ENCODE measurements at places on chromosomes 16 and 17. TPM values are rescaled to one million over a fixed set of nuclear protein-coding genes. Genes with fewer than 3 reads are reported as not detected.

Gene SMYD4
- total RNA-seq: 32.1 TPM

Gene RNF151
- not detected for total RNA-seq

Gene GAST
- not detected for total RNA-seq

Gene ABCC12
- not detected for total RNA-seq

Gene KRTAP4-1
- 0.49 TPM for total RNA-seq

DNA sequence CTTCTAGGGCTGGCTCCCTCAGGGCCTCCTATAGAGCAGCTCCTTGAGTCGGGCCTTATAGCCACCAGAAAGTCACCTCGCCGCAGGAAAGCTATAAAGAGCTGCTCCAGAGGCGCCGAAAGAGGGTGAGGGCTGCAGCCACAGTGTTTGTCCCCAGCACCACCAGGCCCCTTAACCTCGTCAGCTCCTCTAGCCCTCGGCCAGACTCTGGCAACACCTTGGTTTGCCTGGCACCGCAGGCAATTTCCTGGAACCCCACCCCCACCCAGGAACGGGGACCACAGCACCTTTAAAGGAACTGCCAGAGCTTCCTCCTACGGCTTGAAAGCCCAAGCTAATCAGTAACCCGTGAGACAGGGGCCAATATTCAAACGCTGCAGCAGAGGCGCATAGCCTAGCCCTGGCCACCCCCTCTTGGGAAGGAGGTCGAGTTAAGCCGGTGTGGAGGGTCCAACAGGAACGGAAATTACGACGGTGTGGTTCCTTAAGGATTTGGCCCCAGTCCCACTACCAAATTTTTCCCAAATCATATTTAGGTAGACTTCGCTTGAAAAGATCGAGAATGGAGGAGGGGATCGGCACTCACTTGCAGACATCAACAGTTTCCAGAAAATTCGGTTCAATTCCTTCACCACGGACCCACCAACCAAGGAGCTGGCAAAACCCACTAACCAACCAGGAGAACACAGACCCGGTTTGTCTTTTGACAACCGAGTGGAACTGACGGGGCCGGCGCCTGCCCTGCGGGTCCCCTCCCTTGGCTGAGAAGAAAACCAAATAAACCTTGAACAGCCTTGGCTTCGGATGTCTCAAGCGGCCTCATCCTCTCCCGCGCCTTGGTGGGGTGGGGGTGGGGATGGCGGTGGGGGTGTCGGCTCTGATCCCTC lies 3.0 kb downstream of the HOXB6 start:
- H3K27ac ChIP-seq: no peak overlapping the region
- H3K36me3 ChIP-seq: no peaks in the 10 kb centered on the region
- peak; percentile 77 for DNase-seq
- H3K4me1 ChIP-seq: peaks cover 45% of the 10 kb centered on the region
- H3K4me3 ChIP-seq: peak overlapping the region; percentile 34
- H3K27me3 ChIP-seq: peaks cover 4% of the 10 kb centered on the region

DNA sequence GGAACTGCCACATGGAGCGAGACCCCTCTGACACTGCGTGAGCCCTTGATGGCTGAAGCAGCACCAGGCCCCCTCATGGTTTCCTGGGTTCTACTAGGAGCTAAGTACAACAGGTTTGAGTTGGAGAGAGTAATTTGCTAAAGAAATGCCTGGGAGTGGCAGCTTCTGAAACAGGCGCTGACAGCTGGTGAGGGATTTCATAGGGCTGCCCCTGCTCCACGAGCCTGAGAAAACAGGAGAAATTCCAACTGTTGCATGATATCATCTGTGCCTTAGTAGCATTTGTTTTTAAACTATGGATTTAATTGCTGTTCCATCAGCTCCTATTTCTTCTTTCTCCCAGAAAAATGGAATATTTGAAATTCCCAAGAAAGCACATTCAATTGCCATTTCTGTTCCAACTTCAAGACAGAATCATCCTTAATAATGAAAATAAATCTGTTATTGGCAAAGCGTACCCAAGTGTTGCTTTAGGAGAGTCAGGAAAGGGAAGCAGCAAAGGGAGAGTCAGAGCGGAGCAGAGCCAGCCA lies 78.8 kb upstream of the ANKFN1 start:
- no peaks in the 10 kb centered on the region for H3K36me3 ChIP-seq
- DNase-seq: no peak
- H3K4me3 ChIP-seq: no peak overlapping the region
- H3K27me3 ChIP-seq: no peaks in the 10 kb centered on the region
- no peak overlapping the region for H3K27ac ChIP-seq

DNA sequence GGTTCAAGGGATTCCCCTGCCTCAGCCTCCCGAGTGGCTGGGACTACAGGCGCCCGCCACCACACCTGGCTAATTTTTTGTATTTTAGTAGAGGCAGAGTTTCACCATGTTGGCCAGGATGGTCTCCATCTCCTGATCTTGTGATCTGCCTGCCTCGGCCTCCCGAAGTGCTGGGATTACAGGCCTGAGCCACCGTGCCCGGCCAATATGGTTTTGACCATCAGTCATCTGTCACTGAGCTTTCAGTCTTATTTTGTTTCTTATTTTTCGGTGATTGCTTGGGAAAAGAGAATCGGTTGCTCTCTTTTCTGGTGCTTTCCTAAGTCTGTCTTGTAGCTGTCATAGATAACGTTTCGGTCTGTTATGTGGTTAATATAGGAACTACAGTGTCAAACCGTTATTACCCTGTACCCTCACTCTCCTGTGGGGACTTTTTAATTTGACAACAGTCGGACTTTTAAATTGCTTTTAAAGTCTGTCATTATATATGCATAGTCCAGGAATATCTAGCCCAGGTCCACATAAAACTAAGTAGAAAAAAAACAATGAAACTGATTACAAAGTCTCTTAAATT lies 453.4 kb downstream of the KCNJ18 start:
- no peak overlapping the region for H3K4me3 ChIP-seq
- H3K36me3 ChIP-seq: no peaks in the 10 kb centered on the region
- DNase-seq: no peak
- no peak overlapping the region for H3K27ac ChIP-seq

- H3K27me3 ChIP-seq: no peaks in the 10 kb centered on the region
- H3K27ac ChIP-seq: no peak overlapping the region
- no peak overlapping the region for H3K4me3 ChIP-seq
- peaks cover 13% of the 10 kb centered on the region for H3K4me1 ChIP-seq
- H3K36me3 ChIP-seq: no peaks in the 10 kb centered on the region
Observed at GRCh38 chr16:14499110-14499509, 130.9 kb downstream of the PARN start.

DNA sequence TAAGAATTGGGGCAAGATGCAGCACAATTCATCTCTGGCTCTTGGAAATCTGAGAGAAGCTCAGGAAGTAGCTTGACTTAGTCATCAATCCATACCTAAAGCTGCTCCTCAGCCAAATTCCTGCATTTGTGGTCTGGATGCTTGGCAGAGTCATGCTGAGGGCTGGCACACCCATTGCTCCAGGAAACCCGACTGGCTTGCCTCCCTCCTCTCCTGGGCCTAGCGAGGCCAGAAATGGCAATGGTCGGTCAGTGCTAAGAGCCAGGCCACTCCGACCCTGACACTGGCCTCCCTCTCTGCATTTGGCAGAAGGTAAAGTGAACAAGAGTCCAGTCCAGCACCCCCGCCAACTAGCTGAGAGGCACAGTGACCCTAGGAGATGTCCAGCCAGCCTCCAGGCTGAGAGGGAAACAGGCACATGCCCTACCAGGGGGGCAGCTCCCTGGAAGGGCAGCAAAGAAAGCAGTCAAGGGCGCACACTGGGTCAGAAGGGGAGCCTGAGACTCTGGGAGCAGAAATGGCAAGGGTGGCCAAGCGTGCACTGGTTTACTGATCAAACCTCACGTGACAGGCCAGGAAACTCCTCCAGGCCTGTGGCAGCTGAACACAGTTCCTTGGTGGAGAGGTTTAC lies 10.0 kb downstream of the POLDIP2 start:
- peaks cover 22% of the 10 kb centered on the region for H3K4me1 ChIP-seq
- H3K4me3 ChIP-seq: no peak overlapping the region
- no peak for DNase-seq
- H3K27me3 ChIP-seq: no peaks in the 10 kb centered on the region
- H3K27ac ChIP-seq: peak overlapping the region; percentile 1
- H3K36me3 ChIP-seq: peaks cover 29% of the 10 kb centered on the region

GRCh38 chr16:65722429-65722828 lies 600.6 kb upstream of the CDH11 start:
- no peaks in the 10 kb centered on the region for H3K27me3 ChIP-seq
- no peaks in the 10 kb centered on the region for H3K36me3 ChIP-seq
- H3K4me3 ChIP-seq: no peak overlapping the region
- no peak for DNase-seq
- no peaks in the 10 kb centered on the region for H3K4me1 ChIP-seq
- H3K27ac ChIP-seq: no peak overlapping the region

DNA sequence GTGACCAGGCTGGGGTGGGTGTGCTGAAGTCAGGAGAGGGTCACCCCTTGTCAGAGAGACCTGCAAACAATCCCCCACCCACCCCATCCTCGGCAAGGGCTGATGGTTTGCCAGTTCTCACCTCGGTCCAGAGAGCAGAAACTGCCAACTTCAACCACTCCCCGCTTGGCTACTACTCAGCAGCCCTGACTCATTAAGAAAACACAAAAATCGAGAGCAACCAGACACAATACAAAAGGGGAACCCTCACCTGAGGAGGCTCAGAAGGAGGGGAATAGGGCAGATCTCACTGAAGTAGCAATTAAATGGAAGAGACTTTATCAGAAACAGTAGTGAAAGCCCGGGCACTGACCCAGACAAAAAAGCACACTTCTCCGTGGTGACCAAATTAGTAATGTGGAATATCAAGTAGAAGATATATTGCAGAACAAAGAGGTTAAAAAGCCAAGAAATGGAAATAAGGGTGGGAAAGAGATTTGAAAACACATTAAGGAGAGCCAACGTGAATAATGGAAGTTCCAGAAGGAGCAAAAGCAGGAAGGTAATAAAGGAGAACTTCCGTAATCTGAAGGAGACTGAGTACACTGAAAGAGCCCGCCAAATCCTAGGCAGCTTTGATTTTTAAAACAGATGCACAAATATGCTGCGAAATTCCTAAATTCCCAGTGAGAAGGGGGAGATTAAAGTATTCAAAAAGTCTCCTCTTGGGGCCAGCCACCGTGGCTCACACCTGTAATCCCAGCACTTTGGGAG lies 23.6 kb downstream of the CENPV start:
- H3K4me1 ChIP-seq: no peaks in the 10 kb centered on the region
- H3K36me3 ChIP-seq: no peaks in the 10 kb centered on the region
- H3K27me3 ChIP-seq: no peaks in the 10 kb centered on the region

DNA sequence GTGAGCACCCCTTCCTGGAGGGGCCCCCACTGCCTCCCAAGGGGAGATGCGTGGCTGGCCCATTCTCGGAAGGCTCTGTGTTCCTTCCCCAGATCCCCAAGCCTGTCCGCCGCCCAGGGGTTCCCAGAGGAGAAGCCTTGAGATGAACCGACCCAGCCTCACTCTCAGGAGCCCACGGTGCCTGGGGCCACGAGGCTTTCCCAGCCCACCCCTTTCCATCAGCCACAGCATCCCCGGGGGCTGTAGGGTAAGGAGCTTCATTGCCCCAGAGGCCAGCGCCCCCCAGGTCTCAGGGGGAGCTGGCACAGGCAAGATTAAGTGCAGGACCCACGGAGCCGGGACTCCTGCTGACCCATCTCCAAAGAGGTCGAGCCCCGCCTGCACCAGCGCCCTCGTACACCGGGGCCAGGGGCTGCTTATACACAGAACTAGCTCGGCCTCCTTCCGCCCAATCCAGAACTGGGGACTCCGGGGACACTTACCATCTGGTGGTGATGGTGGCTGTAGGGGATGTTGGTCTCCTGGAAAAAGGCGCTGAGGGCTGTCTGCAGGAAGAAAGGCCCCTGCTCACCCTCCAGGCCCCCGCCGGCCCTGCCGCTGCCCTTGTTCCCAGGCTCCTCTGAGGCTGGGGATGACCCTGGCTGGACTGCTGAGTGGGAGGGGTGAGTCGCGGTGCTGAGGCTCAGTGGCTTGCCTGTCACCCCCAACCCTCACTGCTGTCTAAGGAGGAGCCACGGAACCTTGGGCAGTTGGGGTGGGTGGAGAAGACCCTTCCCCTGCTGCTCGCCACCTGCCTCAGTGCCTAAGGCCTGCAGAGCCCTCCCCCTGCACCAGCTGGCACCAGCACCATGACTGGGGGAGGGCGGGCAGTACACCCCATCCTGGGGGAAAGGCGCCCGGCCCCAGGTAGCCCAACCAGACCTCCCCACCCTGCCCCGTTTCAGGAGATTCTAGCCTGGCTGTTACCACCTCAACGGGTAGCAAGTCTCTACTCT lies 4.4 kb downstream of the UBALD1 start:
- peaks cover 22% of the 10 kb centered on the region for H3K4me1 ChIP-seq
- no peaks in the 10 kb centered on the region for H3K27me3 ChIP-seq
- no peaks in the 10 kb centered on the region for H3K36me3 ChIP-seq
- H3K27ac ChIP-seq: no peak overlapping the region
- DNase-seq: no peak
- no peak overlapping the region for H3K4me3 ChIP-seq

DNA sequence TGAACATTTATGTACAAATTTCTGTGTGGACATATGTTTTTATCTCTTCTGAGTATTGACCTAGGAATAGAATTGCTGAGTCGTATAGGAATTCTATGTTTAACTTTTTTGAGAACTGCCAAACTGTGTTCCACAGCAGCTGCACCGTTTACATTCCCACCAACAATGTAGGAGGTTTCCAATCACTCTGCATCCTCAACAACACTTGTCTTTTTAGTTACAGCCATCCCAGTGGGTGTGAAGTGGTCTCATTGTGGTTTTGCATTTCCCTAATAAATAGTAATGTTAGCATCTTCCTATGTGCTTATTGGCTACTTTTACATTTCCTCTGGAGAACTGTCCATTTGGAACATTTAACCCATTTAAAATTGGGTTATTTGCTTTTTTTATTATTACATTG lies 36.6 kb upstream of the NACA2 start:
- no peaks in the 10 kb centered on the region for H3K36me3 ChIP-seq
- no peaks in the 10 kb centered on the region for H3K4me1 ChIP-seq
- no peaks in the 10 kb centered on the region for H3K27me3 ChIP-seq
- H3K27ac ChIP-seq: no peak overlapping the region
- H3K4me3 ChIP-seq: no peak overlapping the region

DNA sequence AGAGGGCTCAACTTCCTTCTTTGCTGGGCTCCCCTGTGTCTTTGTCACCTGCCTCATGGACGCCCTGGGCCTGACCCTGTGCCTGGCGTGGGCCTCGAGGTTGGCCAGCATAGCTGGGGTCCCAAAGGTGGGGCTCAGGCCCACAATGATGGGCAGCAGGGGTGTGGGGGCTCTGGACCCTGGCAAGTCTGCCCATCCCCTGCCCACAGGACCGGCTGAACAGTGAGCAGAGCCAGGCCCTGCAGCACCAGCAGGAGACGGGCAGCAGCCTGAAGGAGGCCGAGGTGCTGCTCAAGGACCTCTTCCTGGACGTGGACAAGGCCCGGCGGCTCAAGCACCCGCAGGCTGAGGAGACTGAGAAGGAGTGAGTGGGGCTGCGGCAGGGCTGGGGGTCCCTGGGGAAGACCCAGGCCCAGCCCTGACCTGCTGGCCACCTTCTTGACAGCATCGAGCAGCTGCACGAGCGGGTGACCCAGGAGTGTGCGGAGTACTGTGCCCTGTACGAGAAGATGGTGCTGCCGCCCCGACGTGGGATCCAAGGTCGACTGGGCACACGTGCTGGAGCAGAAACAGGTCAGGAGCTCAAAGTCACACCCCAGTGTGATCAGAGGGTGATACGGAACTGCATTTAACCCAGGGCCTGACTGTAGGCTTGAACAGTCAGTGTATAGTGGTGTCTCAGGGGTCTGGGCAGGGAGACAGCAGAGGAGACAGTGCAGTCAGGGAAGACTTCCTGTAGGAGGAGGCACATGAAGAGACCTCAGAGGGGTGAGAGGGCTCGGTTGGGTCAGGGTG lies 3.8 kb downstream of the EVPLL start:
- no peaks in the 10 kb centered on the region for H3K36me3 ChIP-seq
- H3K27ac ChIP-seq: no peak overlapping the region
- H3K4me1 ChIP-seq: no peaks in the 10 kb centered on the region
- peak; percentile 0 for DNase-seq

All from Caco-2 (cell line).